T-helper 1 cell (primary cell): ENCODE measurements at places on chromosomes 2 and 18.

- no peak for DNase-seq
Measured at GRCh38 chr2:150204451-150204850, 283.0 kb downstream of the RND3 start.

GRCh38 chr2:208266553-208266893 lies 468 bp downstream of the PIKFYVE start:
- DNase-seq, result no peak

DNA sequence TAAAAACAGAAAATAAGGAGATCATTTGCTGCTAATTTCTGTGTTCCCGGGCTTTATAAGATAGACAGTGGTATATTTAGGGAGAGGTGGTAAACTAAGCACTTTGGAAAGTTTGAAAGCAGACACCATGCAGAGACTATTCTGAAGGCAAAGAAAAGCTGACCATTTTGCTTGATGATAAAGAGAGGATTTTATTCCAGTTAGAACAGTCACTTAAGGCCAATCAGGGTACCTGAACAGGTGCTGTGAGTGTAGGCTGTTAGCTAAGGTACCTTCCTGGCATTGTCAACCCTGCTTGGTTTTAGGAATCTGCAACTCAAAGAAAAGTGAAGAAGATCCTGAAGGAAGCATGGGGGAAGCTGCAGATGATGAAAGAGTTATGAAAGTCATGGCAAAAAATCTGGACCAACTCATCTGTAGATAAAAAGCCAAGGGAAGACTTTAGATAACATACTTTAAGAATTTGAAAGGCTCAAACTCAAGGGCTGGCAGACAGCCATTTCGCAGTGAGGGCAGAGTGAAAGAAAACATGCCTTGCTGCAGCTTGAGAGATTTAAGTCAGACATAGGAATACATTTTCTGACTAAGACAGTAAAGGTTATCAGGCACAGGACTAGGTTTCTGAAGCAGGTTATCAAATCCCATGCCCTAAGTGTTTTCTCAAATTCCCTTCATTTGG lies 80.1 kb upstream of the ARL5A start:
- DNase-seq, result no peak

- DNase-seq, result peak; percentile 6
Measured at GRCh38 chr2:11344956-11345677, 681 bp upstream of the ROCK2 start.

- no peak for DNase-seq
Measured at GRCh38 chr2:22491442-22491841, 893.5 kb upstream of the KLHL29 start.

- DNase-seq, result no peak
Measured at GRCh38 chr2:208363485-208363884, 43.1 kb upstream of the PTH2R start.

DNA sequence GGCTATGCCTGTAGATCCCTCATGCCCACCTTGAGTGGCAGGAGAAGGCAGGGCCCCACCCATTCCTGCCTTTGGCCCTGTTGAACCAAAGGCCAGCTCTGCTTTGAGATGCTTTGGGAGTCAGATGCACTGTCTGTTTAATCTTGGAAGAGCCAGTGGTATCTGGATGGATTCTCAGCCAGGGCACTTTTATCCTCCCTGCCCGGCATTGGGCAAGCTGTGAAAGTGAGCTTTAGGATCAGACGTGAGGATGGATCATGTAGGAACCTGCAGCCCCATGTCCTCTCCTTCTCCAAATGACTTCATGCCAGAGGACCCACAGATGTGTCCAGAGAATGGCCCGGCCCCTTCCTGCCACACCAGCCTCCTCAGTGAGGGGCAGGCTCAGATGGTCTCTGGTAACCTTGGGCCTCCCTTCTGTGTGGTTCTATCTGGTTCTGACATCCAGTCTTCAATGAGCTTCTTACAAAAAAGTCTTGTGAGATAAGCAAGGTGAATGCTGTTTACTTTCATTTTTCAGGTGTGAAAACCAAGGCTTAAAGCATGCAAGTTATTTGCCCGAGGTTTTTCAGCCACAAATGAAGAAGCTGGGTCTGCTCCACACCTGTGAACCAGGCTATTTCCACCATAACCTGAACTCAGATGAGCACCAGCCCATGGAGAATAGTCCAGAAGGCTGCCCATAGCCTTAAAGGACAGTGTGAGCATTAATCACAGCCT lies 123.8 kb downstream of the KCTD1 start:
- DNase-seq, result no peak

DNA sequence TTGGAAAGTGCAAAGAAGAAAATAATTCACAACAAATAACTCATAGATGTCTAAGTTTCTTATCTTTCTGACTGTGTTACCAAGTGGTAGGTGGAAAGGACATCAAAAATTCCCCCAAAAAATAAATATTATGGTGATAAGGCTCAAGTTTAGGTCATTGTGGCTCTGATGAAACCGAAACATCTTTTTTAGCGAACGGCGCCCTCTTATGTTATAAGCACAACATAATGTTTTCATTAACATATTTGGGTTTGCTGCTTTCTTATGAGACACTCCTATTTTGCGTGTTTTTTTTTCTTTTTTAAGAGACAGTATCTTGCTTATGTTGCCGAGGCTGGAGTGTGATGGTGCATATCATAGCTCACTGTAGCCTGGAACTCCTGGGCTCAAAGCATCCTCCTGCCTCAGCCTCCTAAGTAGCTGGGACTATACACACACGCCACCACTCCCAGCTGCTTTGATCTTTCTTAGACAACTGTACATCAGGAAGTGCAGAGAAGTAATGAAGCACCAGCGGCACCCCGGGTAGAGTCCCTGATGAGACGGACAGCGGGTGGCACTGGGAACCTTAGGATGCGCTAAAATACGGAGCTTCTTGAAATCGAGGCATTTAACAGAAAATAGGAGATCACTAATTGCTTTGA lies 38.5 kb upstream of the SLC35G4 start:
- no peak for DNase-seq

DNA sequence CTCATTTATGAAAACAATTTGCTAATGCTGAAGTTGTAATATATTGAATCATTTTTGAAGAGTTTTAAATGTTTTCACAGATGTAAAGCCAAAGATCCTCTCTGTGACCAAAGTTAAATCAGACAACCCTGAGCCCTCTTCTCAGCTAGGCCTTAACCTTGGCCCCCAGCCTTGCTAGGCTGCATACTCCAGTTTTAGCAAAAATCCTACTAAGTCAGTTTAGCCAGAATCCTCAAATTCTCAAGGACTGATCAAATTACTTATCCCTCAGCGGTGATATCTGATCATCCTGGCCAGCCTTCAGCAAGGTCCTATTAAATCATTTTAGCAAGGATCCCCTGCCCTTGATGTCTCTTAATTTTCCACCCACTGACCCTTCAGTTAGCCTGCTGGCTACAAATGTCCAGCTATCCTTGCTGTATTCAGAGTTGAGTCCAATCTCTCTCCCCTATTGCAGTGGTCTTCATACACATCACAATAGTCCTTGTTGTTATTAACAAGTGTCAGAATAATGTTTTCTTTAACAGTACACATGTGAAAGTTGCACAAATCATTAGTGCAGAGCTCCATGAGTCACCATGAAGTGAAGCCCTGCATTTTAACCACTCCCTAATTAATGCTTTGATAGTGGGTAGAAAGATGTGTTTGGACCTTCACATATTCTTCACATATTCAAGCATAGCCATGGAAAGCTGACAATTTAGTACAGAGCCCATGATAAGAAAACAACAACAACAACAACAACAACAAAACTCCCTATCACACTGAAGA lies 206.4 kb downstream of the NBAS start:
- DNase-seq, result no peak

DNA sequence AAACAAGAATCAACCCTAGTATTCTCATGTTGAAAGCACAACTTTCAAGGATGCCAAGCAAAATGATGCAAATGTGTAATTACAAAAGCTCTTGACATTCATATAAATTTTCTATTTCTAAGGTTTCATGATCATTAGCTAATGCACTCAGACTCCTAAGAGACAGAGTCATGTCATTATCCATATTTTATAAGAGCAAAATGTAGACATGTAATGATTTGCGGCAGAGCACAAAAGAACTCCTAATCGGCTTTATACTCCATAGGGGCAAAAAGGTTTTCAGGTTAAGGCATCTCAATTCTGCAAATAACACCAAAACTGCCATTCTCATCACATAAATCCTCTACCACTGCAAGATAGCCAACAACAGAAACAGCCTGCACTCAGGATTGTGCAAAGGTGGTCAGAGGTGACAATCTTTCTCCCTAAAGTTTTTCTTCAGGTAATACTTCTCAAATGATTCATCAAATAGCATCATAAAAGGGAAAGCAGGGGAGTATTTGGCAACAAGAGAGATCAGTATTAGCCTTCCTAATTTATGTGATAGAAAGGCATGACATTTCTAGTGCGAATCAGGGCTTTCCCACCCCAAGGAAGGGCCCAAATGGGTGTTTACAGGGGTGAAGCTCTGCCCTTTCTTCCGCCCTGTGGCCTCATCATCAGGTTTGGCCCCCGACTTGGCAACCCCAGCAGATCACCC lies 64.7 kb downstream of the STK39 start:
- DNase-seq, result no peak

DNA sequence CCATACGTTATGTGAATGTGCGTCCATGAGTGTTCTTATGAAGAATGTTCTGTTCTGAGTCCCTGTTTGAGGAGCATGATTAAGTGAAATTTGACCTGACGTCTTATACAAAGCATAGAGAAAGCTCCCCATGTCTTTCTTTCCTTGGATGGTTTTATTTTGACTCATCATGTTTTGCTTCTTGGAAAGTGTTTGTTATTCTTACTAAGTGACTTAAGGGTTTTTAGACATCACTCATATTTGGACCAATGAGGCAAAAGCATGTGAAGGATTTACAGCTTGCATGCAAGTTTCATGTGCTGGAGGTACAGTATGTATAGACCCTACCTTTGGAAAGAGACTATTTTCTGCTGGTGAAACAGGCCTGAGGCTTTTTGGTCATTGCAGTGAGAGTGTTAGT lies 33.5 kb upstream of the ZEB2 start:
- DNase-seq, result no peak

- no peak for DNase-seq
Measured at GRCh38 chr2:11385847-11386246, 41.4 kb upstream of the ROCK2 start.

DNA sequence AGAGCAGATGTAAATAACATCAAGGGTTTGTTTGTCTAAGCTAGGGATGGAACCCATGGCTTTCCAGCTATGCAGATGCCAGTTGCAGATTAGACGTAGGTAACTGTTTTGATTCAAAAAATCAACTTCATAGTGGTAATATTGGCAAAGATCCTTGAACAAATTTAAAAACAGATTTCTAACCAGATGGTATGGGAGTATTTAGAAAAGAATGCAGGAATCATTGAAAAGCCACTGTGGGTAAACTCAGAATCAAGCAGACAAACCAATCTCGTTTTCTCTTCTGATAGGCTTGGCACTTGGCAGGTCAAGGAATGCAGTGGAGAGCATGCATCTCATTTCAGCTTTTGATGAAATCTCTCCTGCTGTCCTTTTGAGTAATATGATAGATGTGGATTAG lies 377.5 kb downstream of the CLIP4 start:
- no peak for DNase-seq

GRCh38 chr2:30237966-30238800 lies 6.8 kb downstream of the LBH start:
- no peak for DNase-seq

DNA sequence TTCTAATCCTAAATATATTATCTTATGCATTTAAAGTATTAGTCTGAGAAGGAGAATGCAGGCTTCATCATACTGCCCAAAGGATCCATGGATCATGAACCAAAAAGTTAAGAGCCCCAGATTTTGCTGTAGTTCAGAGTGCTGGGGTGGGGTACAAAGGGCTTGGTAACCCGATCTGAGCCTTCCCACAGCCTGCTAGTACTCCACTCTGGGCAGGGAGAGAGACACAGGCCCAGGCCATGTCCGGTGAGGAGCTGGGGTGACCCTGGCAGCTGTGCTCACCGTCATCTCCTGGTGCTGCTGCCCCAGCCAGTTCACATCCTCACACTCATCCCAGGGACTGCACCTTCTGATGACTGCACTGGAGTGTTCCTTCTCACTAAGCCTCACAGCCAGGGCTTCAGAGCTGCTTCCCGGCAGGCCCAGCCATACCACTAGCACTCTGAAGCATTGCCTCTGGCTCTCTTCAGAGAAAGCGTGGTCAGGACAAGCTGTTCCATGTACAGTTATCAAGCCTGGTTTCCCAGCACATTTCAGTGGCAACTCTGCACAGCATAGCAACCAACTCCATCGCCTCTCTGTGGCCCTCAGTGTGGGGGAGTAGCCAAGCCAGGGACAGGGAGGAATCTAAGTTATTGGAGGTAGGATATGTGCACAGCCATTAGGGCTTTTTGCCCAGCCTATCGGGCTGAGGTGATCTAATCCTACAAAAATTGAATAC lies 189.0 kb upstream of the CTAGE1 start:
- DNase-seq, result no peak

GRCh38 chr2:236557306-236558030 lies 12.2 kb upstream of the ACKR3 start:
- no peak for DNase-seq

- no peak for DNase-seq
Measured at GRCh38 chr2:152426801-152427200, 91.8 kb downstream of the FMNL2 start.

DNA sequence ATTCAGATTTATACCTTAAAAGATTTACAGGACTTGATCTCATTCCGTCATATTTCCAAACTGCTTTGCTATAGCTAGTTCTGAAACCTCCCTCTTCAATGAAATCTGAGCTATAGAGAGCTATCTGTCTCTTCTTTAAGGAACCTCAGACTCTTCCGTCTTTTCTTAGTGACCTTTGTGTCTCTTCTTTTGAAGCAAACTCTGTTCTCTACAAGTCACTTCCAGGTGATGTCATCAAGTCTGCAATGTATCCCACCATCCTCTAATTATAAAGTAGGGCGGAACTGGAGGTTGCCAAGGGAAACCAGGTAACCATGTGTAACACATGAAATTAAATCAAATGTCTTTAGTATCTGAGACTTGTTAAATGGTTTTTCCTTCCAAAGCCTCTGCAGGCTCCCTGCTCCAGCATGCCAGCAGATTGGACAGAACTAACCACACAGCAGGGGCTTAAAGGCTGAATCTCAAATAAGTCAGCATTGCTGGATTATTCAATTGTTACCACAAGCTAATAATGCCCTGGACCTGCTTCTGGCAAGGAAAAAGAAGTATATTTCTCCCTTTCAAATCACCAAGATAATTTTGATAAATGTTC lies 41.2 kb upstream of the PEX13 start:
- DNase-seq, result no peak

DNA sequence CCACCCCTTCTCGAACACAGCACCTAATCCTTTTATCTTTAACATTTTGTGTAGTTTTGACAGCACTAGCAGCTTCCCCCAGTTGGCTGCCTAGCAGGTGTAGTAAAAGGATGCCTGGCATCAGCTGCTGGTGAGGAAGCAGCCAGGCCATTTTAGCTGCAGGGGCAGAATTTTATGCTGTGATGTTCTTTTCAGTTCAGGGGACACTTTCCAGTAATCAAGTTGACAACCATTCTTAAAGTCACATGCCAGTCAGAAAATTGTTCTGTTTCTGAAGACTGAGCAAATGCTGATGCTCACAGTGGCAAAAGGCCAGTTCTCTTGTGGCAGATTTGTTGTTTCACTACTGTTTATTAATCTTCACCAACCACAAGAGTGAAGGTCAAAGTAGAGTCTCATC lies 570.8 kb downstream of the CCDC85A start:
- no peak for DNase-seq

GRCh38 chr18:35923939-35924684 lies 48.4 kb upstream of the RMP24 start:
- no peak for DNase-seq

- no peak for DNase-seq
Measured at GRCh38 chr2:212423089-212423488, 115.5 kb downstream of the ERBB4 start.
